Mesenteric fat pad (tissue), 1 donor: ENCODE measurements at places on chromosomes 16 and 17. TPM values are rescaled to one million over a fixed set of nuclear protein-coding genes. Genes with fewer than 3 reads are reported as not detected.

GRCh38 chr16:14061732-14062259 is 9.3 kb upstream of the MRTFB start:
- no peak for DNase-seq

DNA sequence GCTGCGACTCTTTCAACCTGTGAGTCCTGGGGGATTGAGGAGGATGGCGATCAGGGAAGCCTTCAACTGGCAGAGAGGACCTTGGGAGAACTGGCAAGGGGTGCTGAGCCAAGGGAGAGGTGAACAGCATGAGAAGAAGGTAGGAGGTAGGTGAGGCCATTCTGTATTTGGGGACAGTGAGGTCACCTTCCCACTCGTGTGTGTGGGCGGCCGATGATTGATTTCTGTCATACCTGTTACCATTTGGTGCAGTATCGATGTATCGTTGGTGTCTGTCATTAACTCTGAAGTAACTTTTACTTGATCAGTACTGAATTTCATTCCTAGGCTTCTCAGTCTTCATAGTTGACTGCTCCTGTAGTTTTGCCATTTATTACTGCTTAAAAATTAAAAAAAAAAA is 3.8 kb downstream of the ARSG start:
- DNase-seq = peak; percentile 30

The EPX gene
- not detected for total RNA-seq

DNA sequence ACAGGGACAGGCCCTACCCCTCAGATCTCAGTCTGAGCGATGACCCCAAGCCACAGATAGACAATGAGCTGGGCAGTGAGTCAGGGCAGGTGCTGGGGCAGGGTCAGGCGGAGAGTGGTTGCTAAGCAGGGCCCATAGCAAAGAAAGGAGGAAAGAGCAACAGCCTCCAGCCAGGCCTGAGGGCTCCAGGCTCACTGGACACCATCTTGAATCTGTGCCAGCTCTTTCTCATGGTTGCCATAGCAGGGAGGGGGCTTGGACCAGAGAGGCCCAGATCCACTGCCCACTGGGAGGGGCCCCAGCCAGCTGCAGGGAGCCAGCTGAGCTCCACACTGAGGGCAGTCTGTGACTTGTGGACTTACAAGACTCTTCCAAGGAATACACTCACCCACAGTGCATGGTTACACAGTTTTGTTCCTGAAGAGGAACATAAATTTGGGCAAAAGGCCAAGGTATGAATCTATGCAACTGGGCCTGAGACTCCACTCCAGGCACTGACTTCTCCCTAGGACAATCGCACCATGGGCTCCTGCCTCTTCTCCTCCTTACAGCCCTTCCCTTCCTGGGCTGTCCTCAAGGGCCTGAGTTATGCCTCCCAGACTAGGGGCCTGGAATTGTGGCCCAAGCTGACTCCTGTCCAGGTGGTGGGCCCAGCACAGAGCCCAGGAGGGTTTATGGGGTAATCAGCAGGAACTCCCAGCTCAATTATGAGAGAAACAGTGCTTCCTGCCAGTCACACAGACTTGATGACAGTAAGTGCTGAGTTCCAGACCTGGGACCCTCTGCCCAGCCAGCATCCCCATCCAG is 59.9 kb downstream of the BEAN1 start:
- DNase-seq = peak; percentile 83

DNA sequence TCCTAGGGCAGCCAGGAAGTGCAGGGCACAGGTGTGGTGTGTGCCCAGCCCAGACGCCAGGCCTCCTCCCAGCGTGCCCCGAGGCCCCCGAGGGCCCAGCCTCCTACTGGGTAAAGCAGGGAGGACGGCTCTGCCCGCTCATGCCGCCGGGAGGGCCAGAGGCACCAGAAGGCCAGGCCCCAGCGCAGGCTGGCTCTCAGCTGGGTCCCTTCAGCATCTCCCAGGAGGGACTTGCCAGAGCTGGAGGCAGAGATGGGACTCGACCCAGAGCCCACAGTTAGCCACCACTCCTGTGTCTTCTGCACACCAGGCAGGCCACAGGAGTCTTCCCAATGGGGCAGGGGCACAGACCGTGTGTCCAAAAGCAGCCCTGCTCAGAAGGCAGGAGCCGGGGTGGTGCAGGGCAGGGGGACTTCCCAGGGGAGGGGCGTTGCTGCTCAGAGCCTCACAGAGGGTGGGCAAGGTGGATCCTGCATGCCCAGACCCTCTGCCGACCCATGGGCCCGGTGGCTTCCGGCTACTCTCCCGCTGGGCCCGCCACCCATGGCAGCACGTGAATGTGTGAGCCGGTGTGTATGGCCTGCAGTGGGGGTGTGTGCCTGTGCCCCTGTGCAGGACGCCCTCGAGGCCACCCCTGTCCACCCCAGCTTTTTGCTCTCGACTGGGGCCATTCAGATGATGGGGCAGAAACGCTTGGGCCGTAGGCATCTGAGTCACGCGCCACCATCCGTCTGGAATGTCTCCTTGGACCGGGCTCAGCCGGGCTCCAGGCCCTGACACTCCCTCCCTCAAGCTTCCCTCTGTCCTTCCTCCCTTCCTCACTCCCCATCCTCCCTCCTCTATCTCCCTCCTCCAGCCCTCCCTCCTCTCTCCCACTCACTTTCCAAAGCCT is 5.7 kb upstream of the ZNF469 start:
- no peak for DNase-seq

DNA sequence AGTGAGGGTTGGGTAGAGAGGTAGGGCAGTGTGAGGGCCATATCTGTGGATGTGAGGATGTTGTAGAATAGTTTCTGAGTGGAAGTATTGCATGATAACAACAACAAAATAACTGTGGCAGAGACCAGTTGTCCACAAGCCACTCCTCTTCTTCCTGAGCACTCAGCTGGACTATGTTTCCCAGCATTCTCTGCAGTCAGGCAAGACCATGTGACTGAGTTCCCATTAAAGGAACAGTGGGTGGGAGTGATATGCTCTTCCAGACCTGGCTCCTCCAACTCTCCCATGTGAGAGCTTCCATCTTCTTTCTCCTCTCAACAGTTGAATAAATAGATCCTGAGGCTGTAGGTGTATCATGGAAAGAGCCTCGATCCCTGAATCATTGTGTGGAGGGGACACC is 272.4 kb downstream of the CBLN1 start:
- no peak for DNase-seq

The ZNF629 gene
- 10.4 TPM for total RNA-seq
